ENCODE measurements at places on chromosomes 5 and 9.

GRCh38 chr5:133222979-133223378, 171.2 kb downstream of the HSPA4 start:
- DNase-seq, result no peak

GRCh38 chr5:176466245-176466871, 18.2 kb downstream of the FAF2 start:
- peak; percentile 30 for DNase-seq

GRCh38 chr5:33398501-33398900, 42.3 kb upstream of the TARS1 start:
- no peak for DNase-seq

DNA sequence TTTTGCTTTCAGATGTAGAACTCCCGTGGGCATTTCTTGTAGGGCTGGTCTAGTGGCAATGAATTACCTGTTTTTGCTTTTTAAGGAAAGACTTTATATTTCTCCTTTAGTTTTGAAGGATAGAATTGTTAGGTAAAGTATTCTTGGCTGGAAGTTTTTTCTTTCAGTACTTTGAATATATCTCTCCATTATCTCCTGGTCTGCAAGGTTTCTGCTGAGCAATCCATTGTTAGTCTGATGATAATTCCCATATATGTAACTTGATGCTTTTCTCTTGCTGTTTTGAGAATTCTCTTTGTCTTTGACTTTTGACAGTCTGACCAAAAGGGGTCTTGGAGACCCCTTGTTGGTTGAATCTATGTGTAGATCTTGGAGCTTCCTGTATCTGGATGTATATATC, 198.1 kb downstream of the TMEM167A start:
- no peak for DNase-seq

DNA sequence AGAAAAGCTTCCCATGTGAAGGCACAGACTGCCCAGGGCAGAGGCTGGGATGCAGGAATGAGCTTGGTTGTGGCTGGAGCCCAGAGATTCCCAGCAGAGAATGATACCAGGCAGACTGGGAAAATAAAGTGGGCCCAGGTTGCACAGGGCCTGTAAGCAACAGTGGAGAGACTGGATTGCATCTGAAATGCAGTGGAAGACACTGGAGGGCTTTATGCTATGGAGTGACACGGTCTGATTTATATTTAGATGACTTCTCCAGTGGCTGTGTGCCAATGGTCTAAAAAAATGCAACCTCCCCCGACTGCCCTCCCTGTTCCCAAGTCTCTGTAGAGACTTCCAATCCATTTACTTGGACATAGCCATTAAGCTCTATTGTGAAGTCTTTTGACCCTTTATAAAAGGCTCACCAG, 951.1 kb upstream of the DMAC1 start:
- no peak for DNase-seq

DNA sequence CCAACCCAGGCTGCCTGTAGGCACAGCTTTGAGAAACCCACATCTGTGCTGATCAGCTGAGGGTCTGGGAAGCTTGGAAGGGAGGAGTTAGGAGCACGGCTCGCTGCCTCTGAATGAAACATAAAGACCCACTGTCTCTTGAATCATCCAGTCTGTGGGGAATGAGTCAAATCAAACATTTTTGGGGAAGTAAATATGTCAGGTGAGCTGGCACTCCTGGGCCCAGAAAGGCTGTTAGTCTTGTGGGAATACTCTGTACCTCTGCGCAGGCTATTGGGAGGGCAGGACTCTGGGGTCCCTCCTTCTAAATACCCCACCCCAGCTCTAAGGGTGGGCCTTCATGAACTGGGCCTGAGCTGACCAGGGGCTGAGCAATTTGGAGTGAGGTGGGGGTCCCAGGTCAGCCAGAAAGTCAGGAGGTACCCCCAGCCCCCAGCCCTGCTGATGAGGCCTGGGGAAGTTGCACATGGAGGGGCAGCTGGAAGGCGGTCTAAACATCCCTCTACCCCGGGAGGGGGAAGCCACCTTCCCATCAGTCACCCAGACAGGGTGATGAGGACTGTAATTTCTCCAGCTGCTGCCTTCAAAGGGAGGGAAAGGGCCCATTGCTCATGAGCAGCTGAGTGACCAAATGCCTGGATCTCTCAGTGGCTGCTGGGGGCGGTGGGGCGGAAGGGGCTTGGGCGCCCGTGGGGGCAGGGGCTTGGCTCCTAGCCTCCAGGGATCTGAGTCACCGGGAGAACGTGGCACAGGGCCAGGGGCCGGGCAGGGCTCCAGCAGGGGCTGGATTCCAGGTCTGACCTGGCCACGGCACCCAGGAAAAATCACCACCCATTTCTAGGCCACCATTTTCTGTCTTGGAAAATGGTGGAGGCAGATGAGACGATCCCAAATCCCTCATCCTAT, 10.8 kb downstream of the FIBCD1 start:
- DNase-seq, result no peak

DNA sequence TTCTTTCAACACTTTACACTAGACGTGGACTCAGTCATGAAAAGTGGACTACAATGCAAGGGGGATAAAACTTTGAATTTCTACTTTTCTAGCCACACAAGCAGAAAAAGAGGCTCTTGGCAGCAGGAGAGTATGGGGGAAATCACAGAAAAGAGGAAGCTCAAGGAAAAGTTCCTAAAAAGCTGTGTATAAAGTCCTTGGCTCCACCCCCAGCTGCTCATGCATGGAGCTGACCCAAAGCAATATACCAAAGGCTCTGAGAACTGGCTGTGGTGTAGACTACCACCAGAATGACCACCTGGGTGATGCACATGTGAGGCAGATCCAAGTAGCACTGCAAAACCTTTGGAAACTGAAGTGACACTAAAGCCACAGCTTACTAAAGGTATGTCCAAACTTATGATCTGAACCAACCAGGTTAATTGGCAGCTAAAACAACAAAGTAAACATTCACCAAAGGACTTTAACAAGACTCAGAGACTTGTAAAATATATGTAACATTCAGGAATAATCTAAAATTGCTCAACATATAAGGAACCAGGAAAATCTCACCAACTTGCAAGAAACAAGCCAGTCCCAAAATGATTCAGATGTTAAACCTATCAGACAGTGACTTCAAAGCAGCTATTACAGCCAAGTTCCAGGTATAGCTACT, 55.5 kb upstream of the RASGRF2 start:
- DNase-seq, result no peak

GRCh38 chr5:153816870-153817269, 221.8 kb downstream of the FAM114A2 start:
- no peak for DNase-seq

DNA sequence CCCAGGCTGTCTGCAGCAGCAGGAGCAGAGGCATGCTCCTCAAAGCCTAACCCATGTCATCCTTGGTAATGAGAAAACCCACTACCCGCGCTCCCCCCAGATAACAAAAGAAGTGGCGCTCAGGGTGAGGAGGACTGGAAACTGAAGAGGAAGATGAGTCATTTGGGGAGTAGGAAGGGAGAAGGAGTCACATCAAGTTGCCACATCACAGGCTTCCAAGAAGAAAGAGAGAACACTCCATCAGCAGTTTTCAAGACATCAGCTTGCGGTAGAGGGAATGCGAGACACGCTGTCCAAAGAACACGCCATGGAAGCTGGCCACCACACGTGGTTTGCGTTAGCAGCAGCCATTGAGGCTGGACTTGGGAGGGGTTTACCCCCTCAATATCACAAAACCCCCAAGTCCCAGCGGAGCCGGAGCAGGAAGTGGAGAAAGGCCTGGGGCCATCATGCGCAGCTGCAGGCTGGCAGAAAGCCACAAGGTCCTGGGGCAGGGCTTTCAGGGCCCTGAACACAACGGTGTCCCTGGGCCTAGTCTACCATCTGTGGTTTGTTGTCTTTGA, 41.5 kb downstream of the SH3PXD2B start:
- DNase-seq, result no peak

DNA sequence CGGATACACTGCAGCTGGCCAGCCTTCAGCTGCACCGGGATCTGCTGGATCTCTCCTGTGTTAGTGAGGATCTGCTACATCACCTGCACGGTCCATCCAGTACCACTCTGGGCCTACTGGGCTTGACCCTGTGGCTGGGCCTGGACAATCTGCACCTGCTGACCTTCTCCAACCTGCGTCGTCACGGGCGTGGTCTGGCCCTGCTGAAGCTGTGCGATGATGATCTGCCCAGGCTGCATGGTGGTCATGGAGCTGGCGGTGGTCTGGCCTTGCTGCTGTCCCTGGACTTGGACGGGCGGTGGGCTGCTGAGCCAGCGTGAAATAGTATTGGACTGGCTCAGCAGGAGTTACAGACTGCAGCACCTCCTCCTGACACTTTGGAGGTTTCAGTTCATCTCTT, 137.1 kb upstream of the GAS1 start:
- no peak for DNase-seq

DNA sequence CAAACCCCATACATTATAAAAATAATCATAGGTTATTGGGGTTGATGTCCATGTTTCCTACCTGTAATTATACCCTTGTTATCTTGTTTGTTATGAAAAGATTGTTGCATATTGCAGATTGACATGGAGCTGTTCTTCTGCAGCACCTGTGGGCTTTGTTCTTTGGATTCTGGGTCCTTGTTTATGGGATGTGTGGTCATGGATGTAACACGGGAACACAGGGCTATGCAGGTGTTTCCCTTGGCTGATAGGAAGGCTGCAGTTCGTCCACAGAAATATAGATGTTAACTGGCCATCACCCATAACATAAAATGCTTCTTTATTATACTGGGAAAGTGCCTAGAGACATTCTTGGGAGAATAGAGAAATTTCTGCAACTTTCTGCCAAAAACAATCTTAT, 77.9 kb downstream of the FBXL7 start:
- no peak for DNase-seq

- no peak for DNase-seq
These were observed 260.1 kb downstream of the EBF1 start for GRCh38 chr5:158839638-158840037.

- DNase-seq, result peak; percentile 3
These were observed 46.5 kb upstream of the GFPT2 start for GRCh38 chr5:180399401-180400215.
